ENCODE measurements at places on chromosomes 4 and X.
A peak's percentile ranks its signal among the peaks of the same experiment; 100 is the strongest.

GRCh38 chr4:99853999-99854398 is 37.4 kb downstream of the DAPP1 start:
- H3K4me1 ChIP-seq, result peaks cover 32% of the 10 kb centered on the region
- no peaks in the 10 kb centered on the region for H3K27me3 ChIP-seq
- no peak for DNase-seq
- no peak overlapping the region for H3K4me3 ChIP-seq

GRCh38 chr4:8314691-8315255 is 45.2 kb downstream of the HTRA3 start:
- no peaks in the 10 kb centered on the region for H3K36me3 ChIP-seq
- H3K27me3 ChIP-seq, result no peaks in the 10 kb centered on the region
- DNase-seq, result peak; percentile 9
- H3K4me3 ChIP-seq, result no peak overlapping the region
- H3K27ac ChIP-seq, result no peak overlapping the region

GRCh38 chrX:137550665-137551261 is 15.2 kb upstream of the ZIC3 start:
- peaks cover 54% of the 10 kb centered on the region for H3K27me3 ChIP-seq
- H3K27ac ChIP-seq, result no peak overlapping the region
- no peak overlapping the region for H3K4me3 ChIP-seq
- no peaks in the 10 kb centered on the region for H3K4me1 ChIP-seq

- no peaks in the 10 kb centered on the region for H3K36me3 ChIP-seq
- H3K4me1 ChIP-seq, result peaks cover 28% of the 10 kb centered on the region
- no peaks in the 10 kb centered on the region for H3K27me3 ChIP-seq
- no peak overlapping the region for H3K4me3 ChIP-seq
- H3K27ac ChIP-seq, result peak overlapping the region; percentile 94
These were observed 55.4 kb downstream of the C4orf51 start for GRCh38 chr4:145735347-145735675.

DNA sequence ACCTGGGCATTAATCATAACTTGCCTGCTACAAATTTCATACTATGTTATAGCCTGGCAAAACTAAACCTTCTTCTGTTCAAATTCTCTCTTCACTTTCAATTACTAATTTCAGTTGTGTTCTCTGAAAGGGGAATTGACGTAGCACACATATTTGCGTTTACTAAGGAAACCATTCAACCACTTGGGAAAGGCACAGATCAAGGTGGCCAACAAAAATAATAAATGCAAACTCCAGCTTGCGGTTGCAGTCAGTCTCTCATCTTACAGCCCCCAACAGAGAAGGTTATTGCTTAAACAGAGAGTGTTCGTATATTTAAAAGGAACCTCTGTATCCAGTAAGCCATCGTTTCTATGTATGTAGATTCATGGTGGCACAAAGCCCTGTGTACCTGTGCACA is 4.0 kb downstream of the SRPX start:
- peaks cover 15% of the 10 kb centered on the region for H3K27me3 ChIP-seq
- no peaks in the 10 kb centered on the region for H3K4me1 ChIP-seq
- H3K27ac ChIP-seq, result no peak overlapping the region
- H3K4me3 ChIP-seq, result no peak overlapping the region
- no peaks in the 10 kb centered on the region for H3K36me3 ChIP-seq
- no peak for DNase-seq

DNA sequence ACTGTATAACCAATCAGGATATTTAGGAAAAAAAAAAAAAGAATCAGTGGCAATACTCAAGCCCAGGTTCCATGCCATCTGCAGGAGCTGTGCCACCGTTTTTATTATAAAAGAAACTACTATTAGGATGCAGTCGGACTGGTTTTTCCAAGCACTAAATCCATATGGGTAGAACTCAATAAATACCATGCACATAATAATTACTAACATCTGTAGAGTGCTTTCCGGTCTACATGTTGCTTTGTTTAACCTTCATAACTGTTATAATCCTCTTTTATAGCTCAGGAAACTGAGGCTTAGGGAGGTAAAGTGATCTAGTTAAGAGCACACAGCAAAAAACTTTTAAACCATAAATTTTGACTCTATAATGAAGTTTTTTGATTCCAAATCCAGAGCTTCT is 24.0 kb downstream of the ARSJ start:
- no peak overlapping the region for H3K4me3 ChIP-seq
- H3K27ac ChIP-seq, result no peak overlapping the region
- H3K4me1 ChIP-seq, result no peaks in the 10 kb centered on the region
- H3K27me3 ChIP-seq, result no peaks in the 10 kb centered on the region

DNA sequence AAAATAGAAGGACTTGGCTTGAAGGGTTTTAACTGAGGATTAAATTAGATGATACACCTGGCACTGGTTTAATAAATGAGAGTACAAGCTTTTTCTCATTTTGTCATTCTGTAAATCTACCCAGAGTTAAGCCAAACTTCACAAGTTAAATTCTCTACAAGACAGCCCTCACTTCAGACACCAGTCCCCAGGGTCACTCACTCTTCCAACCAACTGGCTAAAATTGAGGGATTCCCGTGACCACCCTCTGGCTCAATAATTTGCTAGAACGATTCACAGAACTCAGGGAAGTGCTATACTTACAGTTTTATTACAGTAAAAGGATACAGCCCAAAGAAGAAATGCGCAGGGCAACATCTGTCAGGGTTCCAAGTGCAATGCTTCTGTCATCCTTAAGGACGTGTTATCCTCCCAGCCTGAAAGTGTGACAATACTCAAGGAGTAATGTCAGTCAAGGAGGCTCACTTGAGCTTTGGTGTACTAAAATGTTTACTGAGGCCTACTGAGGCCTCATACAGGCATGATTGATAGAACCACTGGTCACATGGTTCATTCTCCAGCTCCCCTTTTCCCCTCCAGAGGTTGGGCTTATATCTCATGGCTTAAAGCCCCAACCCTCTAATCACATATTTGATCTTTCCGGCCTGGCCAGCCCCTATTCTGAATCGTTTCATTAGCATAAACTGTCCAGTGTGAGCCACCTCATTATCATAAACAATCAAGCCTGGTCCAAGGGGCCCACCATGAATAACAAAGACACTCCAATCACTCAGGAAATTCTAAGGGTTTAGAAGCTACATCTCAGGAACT is 9.6 kb upstream of the TMSB4X start:
- no peaks in the 10 kb centered on the region for H3K36me3 ChIP-seq
- no peak overlapping the region for H3K4me3 ChIP-seq
- DNase-seq, result no peak
- H3K4me1 ChIP-seq, result peaks cover 2% of the 10 kb centered on the region
- no peaks in the 10 kb centered on the region for H3K27me3 ChIP-seq

GRCh38 chrX:23493941-23494374 is 159.3 kb downstream of the PTCHD1 start:
- H3K4me1 ChIP-seq, result no peaks in the 10 kb centered on the region
- no peak for DNase-seq
- no peak overlapping the region for H3K27ac ChIP-seq
- no peak overlapping the region for H3K4me3 ChIP-seq
- no peaks in the 10 kb centered on the region for H3K27me3 ChIP-seq

- no peaks in the 10 kb centered on the region for H3K36me3 ChIP-seq
- peak; percentile 11 for DNase-seq
- H3K27ac ChIP-seq, result no peak overlapping the region
- no peak overlapping the region for H3K4me3 ChIP-seq
- H3K27me3 ChIP-seq, result peaks cover 10% of the 10 kb centered on the region
These were observed 645 bp downstream of the APLN start for GRCh38 chrX:129653971-129654651.

DNA sequence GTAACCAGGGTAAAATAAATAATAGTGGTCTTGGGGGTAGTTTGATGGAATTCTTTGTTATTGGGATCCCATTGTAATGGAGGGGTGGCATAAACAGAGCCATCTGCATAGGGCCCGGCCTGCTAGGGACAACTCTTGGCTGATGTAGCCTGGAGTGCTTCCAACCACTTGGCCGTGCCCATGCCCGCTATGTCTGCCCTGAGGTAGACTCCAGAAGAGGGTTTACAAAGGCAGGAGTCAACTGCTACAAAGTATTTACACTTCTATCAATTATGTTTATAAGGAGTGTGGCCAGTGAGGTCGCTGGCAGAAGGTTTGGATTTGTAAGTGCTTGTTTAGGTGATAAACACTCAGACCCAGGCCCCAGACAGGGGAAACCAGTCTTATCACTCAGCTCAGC is 8.1 kb downstream of the RASL11B start:
- no peak overlapping the region for H3K27ac ChIP-seq
- no peaks in the 10 kb centered on the region for H3K27me3 ChIP-seq
- H3K36me3 ChIP-seq, result no peaks in the 10 kb centered on the region
- H3K4me1 ChIP-seq, result peaks cover 13% of the 10 kb centered on the region

DNA sequence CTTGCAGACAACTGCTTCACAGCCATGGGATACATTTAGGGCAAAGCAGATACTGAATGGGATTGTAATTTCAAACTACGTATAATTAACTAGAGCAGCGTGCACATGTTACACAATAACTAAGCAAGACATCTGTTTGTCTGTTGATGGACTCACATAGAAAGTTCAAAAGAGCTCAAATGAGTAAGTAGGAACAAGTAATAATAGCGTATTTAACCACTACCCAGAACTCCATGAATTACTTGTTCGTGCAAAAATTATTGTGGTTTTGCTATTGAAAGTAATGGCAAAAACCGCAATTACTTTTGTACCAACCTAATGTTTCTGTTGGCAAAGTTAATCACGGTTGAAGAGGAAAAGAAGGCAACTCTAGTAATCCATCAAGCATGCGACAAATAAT is 825.4 kb downstream of the PCDH18 start:
- DNase-seq, result no peak
- no peaks in the 10 kb centered on the region for H3K27me3 ChIP-seq
- H3K36me3 ChIP-seq, result no peaks in the 10 kb centered on the region
- no peaks in the 10 kb centered on the region for H3K4me1 ChIP-seq
- H3K27ac ChIP-seq, result no peak overlapping the region

- H3K27ac ChIP-seq, result no peak overlapping the region
- no peak overlapping the region for H3K4me3 ChIP-seq
- DNase-seq, result no peak
- H3K27me3 ChIP-seq, result no peaks in the 10 kb centered on the region
- no peaks in the 10 kb centered on the region for H3K4me1 ChIP-seq
These were observed 340.1 kb upstream of the PPARGC1A start for GRCh38 chr4:24229978-24230377.

DNA sequence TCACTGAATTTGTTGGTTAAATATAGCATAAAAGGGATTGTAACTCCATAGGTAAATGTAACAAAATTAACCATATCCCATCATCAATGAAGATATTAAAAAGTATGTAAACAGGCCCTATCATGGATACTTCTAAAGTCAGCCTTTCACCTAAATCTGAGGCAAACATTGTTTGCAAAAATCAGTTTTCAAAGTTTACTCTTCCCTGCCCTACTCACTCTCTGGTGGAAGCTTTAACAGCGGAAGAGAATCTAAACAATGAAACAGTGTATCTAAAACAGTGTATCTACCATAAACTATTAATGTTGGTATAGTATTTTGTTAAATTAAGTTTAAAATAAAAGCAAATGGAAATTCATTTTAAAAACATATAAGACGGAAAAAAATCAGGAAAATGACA is 21.1 kb downstream of the SMIM14 start:
- no peak for DNase-seq
- no peaks in the 10 kb centered on the region for H3K4me1 ChIP-seq
- H3K4me3 ChIP-seq, result no peak overlapping the region
- H3K27me3 ChIP-seq, result no peaks in the 10 kb centered on the region

DNA sequence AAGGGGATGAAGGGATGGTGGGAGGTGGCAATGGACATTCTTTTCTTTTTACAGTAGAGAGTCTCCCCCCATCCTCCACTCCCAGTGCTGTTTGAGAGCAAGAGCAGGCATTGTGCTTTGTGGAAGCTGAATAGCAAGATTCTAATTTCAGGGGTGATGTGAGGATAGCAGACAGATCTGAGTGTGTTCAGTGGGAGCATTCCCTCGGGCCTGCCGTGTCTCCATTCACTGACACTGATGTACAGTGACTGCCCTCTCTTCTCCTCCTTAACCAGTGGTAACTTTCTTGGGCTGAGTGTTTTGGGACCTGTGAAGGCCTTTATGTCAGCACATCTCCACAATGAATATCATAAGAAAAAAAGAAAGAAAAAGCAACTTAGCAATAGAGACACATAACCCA is 396.6 kb upstream of the RPS6KA3 start:
- no peak overlapping the region for H3K4me3 ChIP-seq
- DNase-seq, result no peak
- H3K36me3 ChIP-seq, result no peaks in the 10 kb centered on the region
- no peaks in the 10 kb centered on the region for H3K4me1 ChIP-seq

DNA sequence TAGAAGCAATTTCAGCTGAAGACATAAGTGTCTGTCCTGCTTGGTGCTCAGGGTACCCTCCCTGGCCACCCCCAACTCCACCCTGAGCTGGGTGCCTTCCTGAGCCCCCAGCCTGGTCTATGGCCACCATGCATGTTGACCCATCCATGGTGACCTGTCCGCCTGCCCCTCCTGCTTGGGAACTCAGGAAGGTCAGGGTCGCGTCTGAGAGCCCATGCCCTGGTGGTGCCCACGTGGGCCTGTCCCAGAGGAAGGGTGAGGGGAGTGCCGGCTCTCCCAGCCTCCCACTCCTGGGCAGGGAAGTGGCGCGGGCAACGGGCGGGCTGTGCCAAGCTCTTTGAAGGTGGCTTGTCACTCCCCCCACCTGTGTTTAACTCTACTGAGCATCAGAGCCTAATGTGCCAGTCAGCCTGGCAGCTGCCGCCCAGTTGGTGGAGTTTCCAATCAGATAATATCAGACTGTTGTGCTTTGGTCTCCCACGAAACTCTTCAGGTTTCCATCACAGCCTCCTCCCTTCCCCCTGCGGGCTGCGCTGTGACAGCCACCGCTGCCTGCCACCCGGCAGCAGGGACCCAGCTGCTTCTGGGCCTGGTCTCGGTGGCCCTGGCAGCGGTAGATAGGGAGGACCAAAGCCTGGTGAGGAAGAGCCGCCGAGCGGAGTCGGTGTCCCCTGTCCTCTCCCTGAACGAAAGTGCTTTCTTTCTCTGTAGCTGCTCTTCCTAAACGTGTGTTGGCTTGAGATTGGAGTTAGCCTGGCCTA is 4.8 kb downstream of the SH3BP2 start:
- no peak for DNase-seq
- no peak overlapping the region for H3K4me3 ChIP-seq
- H3K4me1 ChIP-seq, result peaks cover 20% of the 10 kb centered on the region
- H3K27ac ChIP-seq, result peak overlapping the region; percentile 35

- no peak overlapping the region for H3K4me3 ChIP-seq
- H3K27ac ChIP-seq, result no peak overlapping the region
- H3K27me3 ChIP-seq, result no peaks in the 10 kb centered on the region
These were observed 31.5 kb upstream of the TNIP3 start for GRCh38 chr4:121195649-121196048.

All from lung (tissue), 17 donors.